Stimulated activated CD4-positive, alpha-beta T cell treated with anti-CD3 and anti-CD28 coated beads, Interleukin-1b, Interleukin-23, amount 100 ng/mL, for 48 hours (primary cell): ENCODE measurements at places on chromosomes 4 and X.

- DNase-seq: peak; percentile 13
Observed at GRCh38 chr4:6372649-6373525, 99.5 kb downstream of the PPP2R2C start.

- DNase-seq: no peak
Observed at GRCh38 chr4:100386270-100386669, 131.6 kb downstream of the EMCN start.

- no peak for DNase-seq
Observed at GRCh38 chr4:186134257-186134656, 29.8 kb downstream of the FAM149A start.

DNA sequence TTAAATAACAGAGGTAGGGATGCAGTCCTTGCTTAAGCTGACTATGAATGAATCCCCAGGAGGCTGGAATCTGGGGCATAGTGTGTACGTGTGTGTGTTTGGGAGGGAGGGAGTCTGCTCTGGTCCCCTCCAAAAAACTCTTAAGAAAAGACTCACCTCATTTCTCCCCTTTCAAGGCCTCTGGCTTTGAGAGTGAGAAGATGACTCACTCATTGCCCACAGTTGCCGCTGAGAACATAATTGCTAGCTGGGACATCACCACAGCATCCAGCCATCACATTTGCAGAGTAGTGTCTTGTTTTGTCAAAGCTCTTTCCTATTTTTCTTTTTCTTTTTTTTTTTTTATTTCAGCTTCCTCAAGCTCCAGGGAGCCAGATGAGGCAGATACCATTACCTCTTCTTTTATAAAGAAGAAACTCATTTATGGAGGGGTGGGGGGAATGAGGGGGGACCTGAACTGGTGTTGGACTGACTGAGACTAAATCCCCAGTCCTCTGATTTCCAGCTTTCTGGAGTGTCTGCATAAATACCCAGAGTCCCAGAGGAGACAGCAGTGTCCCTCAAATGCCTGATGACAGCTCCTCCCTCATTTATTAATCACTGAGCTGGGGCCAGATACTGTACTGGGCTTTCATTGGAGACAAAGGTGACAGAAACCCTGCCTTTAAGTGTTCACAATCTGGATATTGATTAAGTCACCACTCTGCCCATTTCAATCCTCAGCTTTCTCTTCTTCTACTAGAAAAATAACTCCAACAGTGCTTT is 61.9 kb upstream of the LAS1L start:
- DNase-seq: peak; percentile 62

DNA sequence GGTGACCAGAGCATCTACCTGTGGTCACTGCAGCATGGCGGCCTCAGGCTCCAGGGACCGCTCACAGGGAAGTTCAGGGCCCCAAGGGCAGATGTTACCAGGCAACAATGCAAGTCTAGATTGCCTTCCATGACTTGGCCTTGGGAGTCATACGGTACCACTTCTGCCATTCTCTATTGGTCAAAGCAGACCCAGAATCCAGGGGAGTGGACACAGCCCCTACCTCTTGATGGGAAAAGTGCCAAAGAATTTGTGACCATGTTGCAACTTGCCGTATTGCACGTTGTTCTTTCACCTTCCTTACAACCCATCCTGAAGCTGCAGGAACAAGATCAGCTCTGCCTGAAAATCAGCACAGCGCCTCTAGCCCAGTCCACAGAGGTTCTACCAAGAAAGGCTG is 111.1 kb downstream of the IRF2 start:
- no peak for DNase-seq

GRCh38 chr4:29970626-29971025 is 749.5 kb upstream of the PCDH7 start:
- DNase-seq: no peak

DNA sequence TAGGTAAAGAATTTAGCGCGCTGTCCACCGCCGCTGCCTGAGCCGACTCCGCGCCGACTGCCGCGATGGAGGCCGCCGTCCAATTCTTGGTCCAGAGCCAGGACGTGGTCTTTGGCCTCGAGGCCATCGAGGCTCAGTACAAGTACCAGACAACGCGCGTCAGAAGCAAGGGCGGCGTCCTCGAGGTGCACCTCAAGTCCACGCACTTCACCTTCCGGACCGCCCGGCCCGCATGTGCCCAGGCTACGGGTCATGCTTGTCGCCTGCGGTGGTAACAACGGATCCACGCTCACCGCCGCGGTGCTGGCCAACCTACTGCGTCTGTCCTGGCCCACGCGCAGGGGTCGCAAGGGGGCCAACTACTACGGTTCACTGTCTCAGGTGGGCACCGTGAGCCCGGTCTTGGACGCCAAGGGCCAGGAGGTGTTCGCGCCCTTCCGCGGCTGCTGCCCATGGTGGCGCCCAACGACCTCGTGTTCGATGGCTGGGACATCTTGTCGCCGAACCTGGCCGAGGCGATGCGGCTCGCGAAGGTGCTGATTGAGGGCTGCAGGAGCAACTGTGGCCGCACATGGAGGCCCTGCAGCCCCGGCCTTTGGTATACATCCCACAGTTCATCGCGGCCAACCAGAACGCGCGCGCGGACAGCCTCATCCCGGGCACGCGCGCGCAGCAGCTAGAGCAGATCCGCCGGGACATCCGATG is 128.0 kb downstream of the ANAPC4 start:
- DNase-seq: no peak

GRCh38 chr4:156677131-156677531 is 294.5 kb downstream of the PDGFC start:
- no peak for DNase-seq

DNA sequence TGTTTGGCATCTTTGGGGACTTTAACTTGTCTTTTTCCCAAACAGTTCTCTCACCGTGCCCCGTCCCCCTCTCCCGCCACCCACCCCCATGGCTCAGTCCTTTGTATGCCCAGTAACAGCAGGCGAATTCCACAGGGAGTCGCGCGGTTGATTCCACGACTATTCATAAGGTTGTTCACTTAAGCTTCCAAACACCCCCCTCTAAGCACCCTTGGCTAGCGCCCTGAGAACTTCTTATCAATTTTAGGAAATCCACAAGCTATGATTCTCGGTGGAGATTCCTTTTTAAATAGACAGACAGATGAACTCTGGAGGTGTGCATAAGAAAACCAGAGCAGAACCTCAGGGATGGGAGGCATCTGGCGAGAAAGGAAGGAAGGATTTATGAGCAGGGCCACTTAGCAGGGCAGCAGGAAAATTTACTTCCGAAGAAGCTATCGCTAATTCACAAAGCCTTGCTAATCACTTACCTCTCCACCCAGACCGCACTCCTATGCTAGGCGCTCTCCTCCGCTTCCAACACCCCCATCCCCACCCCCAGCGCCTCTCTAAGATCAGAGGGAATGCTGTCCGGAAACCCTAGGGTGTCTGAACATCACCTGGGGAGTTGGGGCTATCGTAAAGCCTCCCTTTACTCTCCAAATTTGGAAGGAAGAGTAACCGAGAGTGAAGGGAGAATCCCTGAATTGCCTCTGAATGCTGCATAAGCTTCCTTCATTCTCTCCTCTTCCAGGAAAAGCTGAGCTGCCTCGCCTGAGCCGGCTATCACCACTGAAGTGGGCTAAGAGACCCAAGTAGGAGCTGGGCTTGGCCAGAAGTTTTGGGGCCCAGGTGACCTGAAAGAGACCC is 1.7 kb downstream of the UNC5C start:
- no peak for DNase-seq

GRCh38 chr4:14920237-14920636 is 82.0 kb upstream of the CPEB2 start:
- DNase-seq: no peak

DNA sequence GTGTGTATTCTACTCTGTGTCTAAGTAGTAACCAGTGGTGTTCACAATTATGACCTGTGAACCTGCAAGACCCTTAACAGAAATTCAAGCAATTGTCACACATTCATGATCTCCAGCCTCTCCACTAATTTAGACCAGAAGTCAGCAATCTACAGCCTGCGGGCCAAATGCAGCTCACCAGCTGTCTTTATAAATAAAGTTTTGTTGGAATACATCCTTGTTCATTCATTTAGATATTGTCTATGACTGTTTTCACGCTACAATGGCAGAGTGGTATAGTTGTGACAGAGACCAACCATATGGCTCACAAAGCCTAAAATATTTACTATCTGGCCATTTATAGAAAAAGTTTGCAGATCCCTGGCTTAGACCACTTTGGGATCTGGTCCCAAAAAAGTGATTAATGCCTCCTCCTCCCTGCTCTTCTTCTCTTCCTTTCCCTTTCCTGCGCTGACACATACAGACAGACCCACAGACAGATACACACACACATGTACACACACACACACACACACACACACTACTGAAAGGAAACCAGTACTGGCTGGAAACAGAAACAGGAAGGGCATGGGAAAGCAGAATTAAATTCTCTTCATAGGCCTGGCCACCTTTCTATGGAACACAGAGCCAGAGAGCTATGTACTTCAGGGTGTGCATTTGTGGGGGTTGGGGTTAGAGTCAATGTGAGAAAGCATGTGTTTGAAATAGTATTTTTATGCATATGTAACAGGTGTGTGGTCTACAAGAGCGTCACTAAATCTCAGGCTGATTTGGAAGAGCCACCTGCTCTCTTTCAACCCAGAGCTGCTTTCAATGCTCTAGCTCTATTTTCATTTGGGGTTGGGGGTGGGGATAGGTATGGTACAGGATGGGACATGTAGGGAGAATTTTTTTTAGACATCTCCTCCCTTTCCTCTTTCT is 49.7 kb upstream of the TMEM164 start:
- DNase-seq: no peak

DNA sequence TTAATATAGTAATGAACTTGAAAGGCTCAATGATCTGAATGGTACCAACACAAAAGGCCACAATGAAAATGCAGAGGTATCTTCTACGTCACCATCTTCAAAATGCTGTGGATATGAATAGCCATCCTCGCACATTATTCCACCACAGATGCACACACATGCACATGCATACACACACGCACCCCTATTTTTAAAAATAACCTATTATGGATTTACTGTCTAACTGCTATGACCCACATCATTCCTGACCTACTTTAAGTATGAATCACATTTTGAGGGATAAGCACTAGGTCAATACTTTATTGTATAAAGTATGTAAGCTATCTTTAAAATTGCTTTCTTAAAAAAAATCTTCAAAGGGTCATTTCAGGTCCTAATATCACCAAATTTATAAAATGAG is 24.4 kb upstream of the CORIN start:
- no peak for DNase-seq

DNA sequence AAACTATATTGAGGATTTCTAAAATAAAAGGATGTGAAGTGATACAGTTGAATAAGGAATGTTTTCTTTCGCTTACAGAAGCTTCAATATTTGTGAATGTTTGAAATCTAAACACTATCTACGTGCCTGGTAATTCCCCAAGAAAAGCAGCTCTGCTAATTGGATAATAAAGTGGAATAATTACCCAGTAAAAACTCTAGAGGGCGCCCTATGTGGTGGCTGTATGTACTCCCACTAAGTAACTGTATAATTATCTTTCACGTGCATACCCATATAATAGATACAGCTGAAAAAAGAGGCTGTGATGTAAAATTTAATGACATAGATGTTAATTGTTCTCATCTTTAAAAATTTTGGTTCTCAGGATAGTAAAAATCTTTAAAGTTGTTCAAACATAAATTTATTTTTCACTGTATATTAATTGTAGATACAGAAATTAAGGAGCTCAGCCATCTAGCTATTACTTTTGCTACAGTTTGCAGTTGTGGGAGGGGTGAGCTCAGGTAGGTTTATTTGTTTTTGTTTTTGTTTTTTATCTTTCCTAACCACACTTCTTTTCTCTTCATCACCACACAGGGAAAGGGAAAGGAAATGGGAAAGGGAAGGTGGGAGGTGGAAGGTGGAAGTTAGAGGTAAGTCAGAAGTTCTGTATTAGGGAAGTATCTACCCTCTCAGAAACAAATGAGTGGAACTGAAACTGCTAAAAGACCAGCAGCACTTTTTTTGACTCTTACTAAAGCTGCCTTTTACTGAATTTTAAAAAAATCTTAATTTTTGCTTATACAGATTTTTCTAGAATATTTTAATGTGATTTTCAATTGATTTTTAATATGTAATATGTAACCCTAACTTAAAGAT is 151.7 kb upstream of the RPS6KA6 start:
- DNase-seq: no peak

DNA sequence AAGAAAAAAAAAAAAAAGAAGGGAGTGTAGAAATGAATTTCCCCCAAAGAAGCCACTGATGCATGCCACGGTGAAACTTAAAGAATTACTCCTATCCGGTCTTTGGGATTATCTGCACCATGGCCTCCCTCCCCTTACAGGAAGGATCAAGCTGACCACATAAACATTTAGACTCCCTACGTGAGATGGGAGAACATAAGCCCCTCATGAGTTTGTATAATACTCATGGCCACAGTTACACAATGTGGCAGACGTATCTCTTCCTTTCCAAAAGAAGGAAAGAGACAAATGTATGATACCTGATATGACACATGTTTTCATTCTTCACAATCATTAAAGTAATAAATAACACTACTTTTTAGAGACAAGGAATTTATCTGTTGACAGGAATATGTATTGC is 3.3 kb upstream of the PTTG2 start:
- no peak for DNase-seq

DNA sequence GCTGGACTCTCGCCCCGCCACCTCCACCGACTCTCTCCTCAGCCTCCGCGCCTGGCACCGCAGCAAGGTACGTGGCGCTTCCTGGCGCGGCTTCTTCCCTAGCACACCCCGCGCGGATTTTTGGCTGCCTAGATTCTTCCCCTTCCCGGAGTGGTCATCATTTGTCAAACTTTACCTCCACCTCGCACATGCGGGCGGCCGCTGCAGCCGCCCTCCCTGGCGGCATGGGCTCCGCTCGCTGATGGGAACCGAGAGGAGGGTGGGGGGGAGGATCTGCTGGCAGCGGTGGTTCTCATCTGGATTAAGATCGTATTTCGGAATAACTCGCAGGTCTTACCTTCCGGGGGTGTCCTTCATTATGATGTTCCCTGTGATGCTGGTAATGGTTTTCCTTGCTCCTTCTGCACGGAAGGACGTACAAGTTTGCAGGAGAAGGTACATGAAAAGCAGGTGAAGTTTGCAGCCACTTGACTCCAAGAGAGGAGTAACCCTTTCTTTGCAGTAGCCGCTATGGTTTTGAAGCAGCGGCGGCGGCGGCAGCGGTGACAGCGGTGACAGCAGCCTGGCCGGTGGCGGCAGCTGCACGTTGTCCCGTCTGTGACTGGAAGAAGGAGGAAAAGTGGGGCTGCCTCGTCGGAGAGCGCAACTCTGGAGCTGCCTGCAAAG is 2183.9 kb upstream of the TENM3 start:
- no peak for DNase-seq

GRCh38 chr4:155060419-155060818 is 148.0 kb upstream of the NPY2R start:
- DNase-seq: no peak

GRCh38 chr4:68396756-68397155 is 46.9 kb upstream of the YTHDC1 start:
- no peak for DNase-seq

DNA sequence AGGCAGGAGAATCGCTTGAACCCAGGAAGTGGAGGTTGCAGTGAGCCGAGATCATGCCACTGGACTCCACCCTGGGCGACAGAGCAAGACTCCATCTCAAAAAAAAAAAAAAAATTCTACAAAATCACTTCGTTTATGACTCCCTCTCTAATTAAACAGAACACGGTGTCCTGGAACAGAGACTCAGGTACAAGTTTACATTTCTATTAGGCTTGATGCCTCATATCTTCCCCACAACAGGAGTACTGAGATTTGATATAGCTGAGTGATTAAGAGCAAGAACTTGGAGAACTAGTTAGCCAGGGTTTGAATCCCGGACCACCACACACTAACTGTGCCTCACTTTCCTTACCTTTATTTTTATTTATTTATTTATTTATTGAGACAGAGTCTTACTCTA is 42.2 kb upstream of the KLF3 start:
- DNase-seq: no peak

- DNase-seq: peak; percentile 34
Observed at GRCh38 chrX:134671294-134671693, 13.0 kb upstream of the PLAC1 start.
